Iris pigment epithelial cell (primary cell): ENCODE measurements at places on chromosomes 12 and 14.

- no peak for DNase-seq
Observed at GRCh38 chr14:62429683-62430082, 615.6 kb downstream of the KCNH5 start.

GRCh38 chr12:79046021-79046420 lies 181.4 kb downstream of the SYT1 start:
- DNase-seq = no peak

DNA sequence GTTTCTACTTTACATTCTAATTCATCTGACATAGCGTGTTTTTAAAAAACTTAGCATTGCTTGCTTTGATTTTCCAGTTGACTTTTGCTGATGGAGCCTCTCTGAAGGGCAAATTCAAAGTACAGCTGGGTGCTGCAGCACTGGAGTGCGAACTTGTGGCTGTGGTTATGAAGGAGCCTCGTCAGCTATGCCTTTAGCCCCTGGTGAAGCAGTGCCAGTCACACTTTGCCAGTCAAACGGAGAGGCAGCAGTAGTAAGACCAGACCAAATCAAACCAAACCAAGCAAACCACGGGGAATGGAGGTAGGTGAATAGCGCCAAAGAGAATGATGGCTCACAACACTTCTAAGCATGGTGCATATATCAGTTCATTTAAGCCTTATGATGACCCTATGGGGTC lies 15.1 kb upstream of the SLC38A2 start:
- DNase-seq = no peak

GRCh38 chr14:37932008-37932407 lies 275.7 kb upstream of the SSTR1 start:
- no peak for DNase-seq

GRCh38 chr12:114406984-114407841 lies 1.3 kb upstream of the TBX5 start:
- no peak for DNase-seq

- no peak for DNase-seq
Observed at GRCh38 chr14:92560106-92560865, 46.7 kb downstream of the RIN3 start.

- no peak for DNase-seq
Observed at GRCh38 chr14:93953263-93953662, 23.1 kb downstream of the ASB2 start.

DNA sequence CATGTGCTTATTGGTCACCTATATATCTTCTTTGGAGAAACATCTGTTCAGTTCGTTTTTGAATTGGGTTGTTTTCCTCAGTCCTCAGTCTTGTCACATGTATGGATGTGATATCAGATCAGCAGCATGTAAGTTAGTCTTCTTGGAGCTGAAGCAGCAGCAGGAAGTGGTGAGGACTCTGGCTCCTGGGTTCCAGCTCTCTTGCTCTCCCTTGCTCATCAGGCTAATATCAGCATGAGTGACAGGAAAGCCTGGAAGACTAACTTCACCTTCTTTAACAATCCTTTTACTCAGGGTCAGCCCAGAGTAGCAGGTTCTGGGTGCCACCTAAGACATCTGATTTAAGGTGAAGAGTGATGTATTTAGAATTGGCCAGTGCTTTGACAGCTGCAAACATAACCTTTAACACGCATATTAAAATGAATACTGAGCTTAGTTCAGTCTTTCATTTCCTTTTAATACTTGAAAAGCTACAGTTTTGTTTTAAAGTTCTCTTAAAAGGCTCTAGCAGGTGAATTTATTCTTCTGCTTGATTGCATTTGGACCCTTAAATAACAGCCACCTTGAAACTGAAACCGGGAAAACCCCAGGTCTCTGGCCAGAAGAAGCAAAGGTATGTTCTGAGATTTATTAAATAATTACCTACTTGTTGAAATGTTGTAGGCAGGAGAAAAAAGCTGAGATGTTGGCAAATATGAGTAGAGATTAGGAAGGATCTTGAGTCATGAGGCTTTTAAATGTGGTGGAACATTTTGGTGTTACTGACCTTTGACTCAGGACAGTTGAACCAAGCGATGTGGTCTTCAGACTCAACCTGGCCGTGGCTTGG lies 54.3 kb downstream of the DRAM1 start:
- DNase-seq = no peak

- peak; percentile 99 for DNase-seq
Observed at GRCh38 chr12:67827820-67828383, 161.3 kb upstream of the IFNG-AS1 start.

DNA sequence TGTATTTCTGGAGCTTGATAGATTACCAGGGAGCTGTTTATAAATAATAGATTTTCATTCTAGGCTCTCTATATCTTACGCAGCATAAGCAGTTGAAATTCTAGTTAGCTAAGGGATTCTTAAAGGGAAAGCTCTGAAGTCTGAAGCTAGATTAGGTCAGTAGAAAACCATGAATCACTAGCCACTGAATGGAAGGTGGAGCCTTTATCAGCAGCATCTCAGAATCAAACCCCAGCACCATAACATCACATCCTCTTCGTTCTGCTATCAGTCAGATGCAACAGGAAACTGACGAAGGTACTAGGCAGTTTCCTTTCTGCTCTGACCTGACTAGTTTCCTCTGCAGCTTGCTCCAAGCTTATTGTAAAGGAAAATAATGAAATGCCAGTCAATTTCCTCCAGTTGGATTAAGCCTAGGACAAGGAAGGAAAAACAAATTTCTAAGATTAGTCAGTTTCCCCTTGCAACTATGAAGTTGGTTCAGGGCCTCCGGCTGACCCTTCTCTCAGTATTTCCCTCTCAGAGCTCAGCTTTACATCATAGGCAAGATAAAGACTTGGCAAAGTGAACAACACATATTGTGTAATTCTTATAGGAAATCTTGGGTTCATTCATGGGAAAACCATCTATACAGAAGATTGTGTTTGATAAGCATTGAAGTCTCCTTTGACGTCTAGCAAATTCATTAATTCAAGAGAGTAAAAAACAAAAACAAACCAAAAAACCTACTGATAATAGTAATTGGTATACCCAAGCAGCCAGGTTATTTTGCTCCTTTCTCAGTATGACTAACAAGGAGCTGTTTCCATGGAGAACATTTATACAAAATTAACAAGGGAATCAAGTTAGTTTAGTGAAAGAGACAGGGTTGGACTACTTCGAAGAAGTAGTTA lies 43.4 kb upstream of the CFAP54 start:
- peak; percentile 99 for DNase-seq

DNA sequence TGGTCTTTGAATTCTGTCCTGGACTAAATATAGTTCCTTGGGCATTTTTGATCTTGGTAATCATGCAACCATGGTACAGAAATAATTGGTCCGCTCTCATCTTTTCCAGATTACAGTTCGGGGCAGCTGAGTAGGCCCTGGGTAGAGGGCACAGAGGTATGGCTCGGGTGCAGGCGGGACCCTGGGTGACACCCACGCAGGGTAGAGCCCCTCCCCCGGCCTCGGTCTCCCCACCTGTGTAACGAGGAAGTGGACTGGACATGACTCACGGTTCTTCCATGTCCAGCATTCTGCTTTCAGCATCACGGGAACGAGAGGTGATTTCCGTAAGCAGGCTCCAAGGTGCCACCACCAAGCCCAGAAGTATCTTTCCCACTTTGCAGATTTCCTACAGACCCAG lies 91.0 kb upstream of the DIO3 start:
- no peak for DNase-seq

- no peak for DNase-seq
Observed at GRCh38 chr12:10557329-10557728, 51.6 kb downstream of the EIF2S3B start.

DNA sequence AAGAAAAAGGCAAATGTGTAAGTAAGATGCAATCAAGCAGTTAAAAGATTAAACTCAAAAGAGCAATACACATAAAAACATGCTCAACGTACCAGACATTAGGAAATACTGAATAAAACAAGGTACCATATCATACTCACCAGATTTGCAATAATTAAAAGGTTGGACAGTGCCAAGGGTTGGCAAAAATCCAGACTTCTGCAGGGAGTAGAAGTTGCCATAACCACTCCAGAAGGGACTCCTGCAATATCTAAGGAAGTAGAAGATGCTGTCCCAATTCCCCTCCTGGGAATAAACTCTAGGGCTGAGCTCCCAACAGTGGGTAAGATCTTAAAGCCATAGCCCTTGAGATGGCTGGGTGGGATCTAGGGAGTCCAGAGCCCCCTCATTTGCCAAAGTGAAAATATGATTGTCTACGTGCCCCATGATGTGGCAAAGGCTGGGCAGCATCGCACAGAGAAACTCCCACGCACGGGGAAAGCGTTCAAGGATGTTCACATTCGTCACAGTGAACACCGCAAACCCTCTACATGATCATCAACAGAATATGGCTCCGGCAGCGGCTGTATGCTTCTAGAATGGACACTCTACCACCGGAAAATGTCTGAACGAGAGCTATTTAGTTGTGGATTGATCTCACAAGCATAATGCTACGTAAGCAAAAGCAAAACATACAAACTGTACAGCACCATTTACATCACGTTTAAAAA lies 12.3 kb downstream of the KCTD10 start:
- DNase-seq = no peak

- DNase-seq = no peak
Observed at GRCh38 chr12:112734859-112735695, 56.5 kb upstream of the RPH3A start.

GRCh38 chr12:109775172-109775881 lies 57.9 kb downstream of the TRPV4 start:
- peak; percentile 58 for DNase-seq

GRCh38 chr12:73598626-73599025 lies 939.0 kb upstream of the ATXN7L3B start:
- DNase-seq = peak; percentile 4

DNA sequence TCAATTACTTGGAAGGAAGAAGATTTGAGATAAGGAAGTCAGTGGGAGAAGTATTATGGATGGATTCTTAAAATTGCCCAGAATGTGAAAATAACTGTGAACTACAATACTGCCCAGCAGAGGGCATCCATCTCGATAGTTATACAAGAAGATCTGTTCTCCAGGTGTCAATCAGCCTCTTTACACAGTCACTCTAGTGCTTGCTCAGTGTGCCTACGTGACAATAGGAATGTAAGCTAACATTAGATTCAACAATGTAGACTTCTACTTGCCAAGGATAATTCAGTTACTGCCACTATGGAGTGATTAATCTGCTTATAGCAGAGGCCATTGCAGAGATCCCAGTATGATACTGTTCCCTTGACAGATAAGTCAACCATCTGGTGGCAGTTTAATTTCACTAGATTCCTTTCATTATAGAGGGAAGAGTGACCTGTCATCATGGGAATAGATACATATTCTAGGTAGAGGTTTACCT lies 10.6 kb upstream of the MAP4K5 start:
- DNase-seq = peak; percentile 65

GRCh38 chr12:109594556-109595317 lies 21.1 kb downstream of the MVK start:
- no peak for DNase-seq

GRCh38 chr12:32742133-32742532 lies 13.6 kb downstream of the YARS2 start:
- DNase-seq = no peak

- peak; percentile 64 for DNase-seq
Observed at GRCh38 chr12:107404981-107405380, 280.6 kb upstream of the PWP1 start.

DNA sequence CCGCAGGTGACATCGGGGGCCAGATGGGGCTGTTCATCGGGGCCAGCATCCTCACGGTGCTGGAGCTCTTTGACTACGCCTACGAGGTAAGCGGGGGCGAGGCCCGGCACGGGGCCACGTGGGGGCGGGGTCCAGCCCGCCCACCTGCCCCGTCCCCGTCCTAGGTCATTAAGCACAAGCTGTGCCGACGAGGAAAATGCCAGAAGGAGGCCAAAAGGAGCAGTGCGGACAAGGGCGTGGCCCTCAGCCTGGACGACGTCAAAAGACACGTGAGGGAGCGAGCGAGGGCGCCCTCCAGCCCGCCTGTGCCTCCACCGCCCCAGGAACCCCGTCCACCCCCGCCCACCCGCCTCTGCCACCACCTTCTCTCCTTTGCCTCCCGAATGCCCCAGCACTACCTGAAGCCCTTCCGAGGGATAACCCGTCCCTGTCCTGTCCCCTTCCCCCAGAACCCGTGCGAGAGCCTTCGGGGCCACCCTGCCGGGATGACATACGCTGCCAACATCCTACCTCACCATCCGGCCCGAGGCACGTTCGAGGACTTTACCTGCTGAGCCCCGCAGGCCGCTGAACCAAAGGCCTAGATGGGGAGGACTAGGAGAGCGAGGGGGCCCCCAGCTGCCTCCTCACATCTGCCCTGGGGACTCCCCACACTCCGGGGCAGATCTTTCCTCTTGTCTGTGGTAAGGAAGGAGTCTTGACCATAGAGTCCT lies 3.9 kb upstream of the SMARCD1 start:
- DNase-seq = no peak

DNA sequence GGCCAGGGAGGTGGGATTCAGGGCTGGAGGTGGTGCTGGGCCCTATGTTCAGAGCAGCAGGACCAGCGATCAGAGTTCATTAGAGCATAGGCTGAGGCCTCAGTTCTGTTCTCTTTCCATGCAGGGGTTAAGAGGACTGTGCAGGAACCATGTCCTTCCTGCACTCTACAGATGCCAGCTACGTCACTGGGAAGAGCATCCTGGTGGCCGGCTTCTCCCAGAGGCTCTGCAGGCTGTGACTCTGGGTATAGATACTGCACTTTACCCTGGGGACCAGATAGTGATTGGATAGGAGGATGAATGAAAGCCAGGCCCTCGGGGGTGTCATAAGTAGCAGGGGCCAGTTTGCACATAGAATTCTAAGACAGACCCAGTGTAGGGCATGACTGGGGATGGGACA lies 92.6 kb downstream of the DHRS2 start:
- DNase-seq = no peak

DNA sequence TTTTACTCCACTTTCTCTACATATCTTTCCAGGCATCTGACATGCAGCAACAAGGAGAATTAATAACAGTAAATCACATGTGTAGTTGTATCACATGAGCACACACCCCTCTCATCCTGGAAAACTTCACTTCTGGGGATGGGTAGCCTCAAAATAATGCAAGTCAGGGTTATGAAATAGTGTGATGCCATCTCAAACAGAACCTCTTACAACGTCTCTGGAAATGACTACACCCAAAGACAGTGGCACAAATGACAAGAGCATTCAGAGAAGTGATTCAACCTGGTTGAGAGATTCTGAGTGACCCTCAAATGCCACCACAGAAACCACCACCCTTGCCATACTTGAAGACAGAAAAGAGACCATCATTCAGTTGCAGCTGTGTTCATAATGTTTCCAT lies 2.8 kb downstream of the DIO2 start:
- peak; percentile 34 for DNase-seq

DNA sequence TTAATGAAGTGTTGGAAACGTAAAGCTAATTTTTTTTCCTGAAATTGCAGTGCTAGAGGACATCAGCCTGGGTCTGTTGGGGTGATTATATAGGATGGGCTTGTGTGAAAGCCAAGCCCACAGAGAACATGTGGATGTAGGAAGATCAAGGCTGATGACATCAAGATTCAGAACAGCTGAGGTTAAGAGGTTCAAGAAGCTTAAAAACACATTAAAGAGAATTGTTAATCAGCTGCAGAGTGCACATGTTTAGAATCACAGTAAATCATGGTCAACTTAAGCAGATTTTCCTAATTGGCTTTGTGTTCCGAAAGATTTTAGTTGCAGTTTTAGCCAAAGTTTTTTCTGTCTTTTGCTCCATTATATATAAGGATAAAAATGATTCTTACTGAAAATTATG lies 87.9 kb upstream of the PRICKLE1 start:
- DNase-seq = no peak
